ENCODE measurements at places on chromosomes 7 and 10. TPM values are rescaled to one million over a fixed set of nuclear protein-coding genes. Genes with fewer than 3 reads are reported as not detected.
A peak's percentile ranks its signal among the peaks of the same experiment; 100 is the strongest.

DNA sequence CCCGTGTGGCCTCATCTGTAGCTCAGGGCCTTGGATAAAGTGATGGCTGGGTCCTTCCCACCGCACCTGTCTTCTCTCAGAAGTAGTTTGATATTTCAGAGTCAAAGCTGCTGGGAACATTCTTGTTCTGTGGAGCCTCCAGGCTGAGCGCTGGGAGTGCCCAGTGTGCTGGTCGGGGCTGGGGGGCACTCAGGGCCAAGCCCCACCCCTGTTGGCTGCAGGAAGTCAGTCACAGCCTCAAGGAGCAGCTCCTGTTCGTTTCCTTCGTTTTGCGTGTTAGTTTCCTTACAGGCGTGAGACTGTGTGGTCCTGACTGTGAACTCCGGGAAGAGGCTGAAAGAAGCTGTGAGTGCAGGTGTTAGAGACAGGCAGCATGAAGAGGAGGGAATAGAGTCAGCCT lies 33.2 kb downstream of the POR start:
- no peak for DNase-seq

The DNMBP gene
- total RNA-seq, result 17.8 TPM

The BTRC gene
- total RNA-seq, result 35.5 TPM

GRCh38 chr7:151936207-151936606 lies 20.0 kb upstream of the GALNTL5 start:
- no peak for DNase-seq

The STAG3 gene
- total RNA-seq, result 1.1 TPM

DNA sequence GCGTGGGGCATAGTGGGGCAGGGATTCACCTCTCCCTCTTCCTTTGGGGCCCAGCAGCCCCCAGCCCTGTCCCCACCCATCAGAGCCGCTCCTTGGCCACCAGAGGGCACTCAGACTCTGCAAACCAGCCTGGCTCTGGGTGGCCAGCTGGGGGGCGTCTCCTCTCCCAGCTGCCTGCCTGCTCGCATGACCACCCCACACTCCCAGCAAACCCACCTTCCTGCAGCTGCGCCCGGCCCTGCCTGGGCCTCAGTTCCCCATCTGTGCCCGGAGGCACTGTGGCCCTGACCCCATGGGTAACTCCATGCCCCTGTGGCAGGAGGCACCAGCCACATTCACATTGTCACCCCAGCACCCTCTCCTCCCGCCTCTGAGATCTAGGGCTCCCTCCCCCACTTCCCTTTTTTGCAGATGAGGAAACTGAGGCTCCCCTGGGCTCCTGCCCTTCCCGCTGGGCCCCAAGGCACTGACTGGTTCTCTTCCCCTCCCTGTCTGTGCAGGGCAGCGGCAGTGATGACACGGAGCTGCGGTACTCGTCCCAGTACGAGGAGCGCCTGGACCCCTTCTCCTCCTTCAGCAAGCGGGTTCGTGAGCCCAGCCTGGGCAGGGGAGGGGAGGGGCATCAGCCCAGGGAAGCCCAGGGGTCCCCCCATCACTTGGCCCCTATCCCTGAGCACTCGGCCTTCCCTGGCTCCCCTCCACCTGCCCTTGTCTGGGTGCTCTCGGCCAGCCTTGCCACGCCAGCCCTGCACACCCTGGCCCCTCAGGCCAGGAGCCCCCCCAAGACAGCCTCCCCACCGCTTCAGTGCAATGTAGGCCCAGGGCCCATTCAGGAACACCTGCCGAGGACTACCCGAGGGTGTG lies 6.9 kb upstream of the SH2B2 start:
- DNase-seq, result peak; percentile 77

- no peak for DNase-seq
These were observed 94.3 kb upstream of the ADO start for GRCh38 chr10:62710182-62710581.

The COL17A1 gene
- total RNA-seq, result not detected

All from neural crest cell (in vitro differentiated cells).